Thyroid gland (tissue), 4 donors: ENCODE measurements at places on chromosomes 2 and 18.

- no peak for DNase-seq
Observed at GRCh38 chr2:402206-402605, 114.3 kb upstream of the ALKAL2 start.

DNA sequence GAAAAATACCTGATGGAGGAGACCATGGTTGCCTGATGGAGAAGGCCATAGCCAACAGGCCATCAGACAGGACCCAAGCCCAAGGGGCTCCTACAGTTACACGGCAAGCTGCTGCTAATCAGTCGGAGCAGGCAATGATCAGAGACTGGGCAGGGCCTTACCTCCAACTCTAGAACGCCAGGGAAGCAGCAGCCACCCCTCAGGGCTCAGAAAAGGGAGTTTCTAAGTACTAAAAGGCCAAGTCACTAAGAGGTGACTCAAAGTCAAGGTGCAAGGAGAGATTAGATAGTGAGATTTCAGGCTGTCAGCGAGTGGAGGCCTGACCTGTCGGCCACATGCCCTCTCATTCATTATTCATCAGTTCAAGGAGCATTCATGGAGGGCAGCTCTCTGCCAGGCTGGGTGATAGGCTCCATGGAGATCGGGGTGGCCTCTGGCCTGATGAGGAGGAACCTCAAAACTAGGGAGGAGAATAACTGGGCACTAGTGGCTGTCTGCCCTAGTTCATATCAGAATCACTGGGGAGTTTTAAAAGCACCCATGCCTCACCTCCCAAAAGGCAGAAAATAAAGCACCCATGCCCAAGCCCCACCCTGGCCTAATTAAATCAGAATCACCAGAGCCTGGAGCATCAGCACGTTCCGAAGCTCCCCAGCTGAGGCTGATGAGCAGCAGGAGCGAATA, 3.6 kb downstream of the VIL1 start:
- DNase-seq: no peak

GRCh38 chr2:205752924-205753323, 70.6 kb downstream of the NRP2 start:
- no peak for DNase-seq

DNA sequence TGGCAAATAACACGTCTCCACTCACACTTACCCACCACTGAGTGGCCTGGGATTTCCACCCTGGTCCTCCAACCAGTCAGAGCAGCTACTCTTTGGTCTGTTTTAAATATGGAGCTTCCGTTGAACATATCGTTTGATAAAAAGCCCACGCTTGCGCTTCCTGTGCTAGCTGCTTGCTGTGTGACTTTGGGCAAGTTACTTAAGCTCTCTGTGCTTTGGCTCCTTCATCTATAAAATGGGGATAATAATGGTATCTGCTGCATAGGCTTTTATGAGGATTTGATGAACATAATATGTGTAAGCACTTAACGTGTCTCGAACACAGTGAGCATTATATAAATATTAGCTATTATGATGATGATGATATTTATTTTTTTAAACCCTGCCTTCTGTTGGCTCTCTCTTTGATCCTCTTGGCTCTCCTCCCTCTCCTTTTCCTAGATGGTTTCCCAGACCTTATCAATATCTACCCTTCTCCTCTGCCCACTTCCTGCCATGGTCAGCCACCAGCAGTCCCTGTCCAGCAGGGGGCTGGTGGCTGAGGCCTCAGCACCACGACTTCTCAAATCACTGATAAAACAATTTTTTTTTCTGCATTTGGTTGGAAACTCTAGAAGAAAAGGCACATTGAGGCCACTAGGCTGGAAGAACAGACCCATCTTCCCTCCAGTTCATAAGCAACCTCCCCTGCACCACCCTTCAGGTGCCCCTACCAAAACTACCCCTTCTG, 191.9 kb downstream of the LOXHD1 start:
- no peak for DNase-seq

GRCh38 chr2:145091967-145092366, 572.0 kb upstream of the ZEB2 start:
- no peak for DNase-seq

DNA sequence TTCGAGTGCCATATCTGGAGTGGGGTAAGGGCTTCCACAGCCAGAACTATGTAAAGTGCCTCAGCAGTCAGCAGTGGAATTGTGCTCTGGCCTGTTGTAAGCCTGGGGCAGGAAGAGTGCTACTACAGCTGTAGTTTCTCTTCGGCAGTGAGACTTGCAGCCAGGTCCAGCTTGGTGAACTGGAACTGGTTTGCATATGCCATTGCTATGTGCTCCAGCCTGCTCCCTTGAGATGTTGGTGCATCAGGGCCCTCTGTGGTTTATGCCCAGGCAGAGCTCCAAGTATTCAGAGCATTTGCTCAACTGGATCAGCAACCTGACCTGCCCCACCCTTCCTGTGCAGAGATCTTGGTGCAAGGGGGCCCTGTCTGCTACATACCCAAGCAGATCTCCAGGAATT, 47.8 kb downstream of the ZNF804A start:
- peak; percentile 61 for DNase-seq

- no peak for DNase-seq
Observed at GRCh38 chr18:63152791-63153190, 166.8 kb downstream of the BCL2 start.
